ENCODE measurements at places on chromosomes 1 and 21. TPM values are rescaled to one million over a fixed set of nuclear protein-coding genes. Genes with fewer than 3 reads are reported as not detected.

GRCh38 chr1:107782217-107782845 is 182.6 kb downstream of the VAV3 start:
- peak; percentile 82 for DNase-seq

- DNase-seq = no peak
Observed at GRCh38 chr1:205045146-205045545, 2.1 kb downstream of the CNTN2 start.

DNA sequence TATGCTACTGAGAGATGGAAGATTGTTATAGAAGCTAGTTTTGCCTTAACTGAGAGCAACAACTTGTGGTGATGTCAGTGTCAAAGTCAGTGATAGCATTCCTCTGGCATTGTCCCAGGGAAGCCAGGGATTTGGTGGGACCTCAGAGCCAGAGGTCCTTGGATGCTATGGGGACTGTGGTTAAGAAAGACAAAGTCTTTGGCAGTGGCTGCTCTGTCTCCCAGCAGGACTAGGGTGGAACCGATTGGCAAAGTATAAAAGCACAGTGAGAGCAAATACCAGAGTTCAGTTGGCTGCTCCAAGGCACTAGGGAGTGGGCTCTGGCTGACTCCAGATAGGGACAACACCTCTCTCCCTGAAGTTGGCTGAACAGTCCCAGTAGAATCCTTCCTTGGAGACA is 104.8 kb downstream of the GDAP2 start:
- DNase-seq = no peak

GRCh38 chr1:119542492-119542946 is 35.5 kb downstream of the HSD3B1 start:
- DNase-seq = no peak

DNA sequence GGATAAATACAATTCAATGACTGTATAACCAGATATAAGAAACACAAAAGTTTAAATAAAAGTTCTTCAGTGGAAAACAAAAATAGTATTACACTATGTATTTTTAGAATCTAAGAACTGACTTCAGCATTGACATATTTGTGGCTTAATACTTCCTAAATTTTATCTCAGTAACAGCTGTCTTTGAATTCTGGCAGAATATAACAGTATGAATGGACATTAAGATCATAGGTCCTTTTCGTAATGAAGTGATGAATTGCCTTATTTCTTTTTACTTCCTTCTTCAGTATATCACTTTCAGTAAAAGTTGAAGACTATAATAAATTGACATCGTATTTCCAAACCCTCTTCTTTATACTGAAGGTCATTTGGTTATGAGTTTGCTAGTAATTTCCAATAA is 1030.0 kb downstream of the MRPL39 start:
- DNase-seq = no peak

DNA sequence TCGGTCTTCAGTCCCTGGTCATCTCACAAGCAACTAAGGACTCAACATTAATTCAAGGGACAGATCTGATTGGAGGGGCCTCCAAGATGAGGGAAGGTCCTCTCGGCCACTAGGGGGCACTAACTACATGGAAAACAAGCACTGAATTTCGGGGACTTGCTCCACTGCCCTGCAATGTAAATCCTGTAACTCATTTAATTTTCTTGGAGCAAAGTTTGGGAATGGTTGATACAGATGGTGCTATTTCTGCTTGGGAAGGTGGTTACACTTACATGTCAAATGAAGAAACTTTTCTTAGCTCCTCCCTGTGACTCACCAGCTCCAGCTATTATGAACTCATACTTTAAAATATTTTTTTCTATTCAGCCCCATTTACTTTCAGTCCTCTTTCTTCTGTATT is 97.4 kb upstream of the KCNJ15 start:
- peak; percentile 43 for DNase-seq

DNA sequence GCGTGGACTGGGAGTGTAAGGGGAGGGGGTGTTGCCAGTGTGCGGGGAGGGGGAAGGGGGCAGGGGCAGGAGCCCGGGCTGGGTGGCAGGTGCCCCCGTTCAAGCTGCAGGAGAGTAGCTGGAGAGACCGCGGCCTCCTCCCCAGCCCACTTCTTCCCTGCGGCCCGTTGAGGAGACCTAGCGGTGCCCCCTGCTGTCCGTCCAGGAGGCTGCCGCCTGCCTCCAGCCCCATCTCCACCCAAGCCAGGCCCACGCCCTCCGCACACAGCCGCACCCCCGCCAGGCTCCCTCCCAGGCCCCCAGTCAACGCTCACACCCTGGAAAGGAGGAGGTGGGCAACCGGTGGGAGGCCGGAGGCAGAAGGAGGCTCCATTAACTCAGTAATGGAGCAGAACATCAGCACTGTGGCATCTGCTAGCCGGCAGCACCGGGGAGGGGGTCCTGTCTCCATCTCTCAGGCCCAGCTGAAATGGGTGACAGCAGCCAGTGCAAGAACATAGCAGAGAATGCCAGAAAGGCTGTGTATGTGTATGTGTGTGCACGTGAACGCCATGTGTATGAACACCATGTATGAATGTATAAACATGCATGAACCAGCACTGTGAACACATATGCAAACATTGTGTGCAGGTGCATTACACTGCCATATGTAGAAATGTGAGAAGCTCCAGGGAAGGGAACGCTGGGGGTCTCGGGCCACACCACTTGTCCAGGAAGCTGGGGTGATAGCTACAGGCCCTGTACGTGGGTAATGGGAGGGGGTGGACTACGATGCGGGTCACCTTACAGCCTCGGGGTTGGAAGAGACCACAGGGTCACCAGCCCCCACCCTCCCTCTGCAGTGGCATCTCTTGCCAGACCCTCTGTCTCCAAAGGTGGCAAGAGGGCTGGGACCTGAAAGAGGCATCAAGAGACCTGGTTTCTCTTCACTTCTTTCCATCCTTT is 84.6 kb downstream of the SYT2 start:
- peak; percentile 48 for DNase-seq

- DNase-seq = peak; percentile 99
Observed at GRCh38 chr1:44807364-44808062, 362 bp upstream of the DYNLT4 start.

DNA sequence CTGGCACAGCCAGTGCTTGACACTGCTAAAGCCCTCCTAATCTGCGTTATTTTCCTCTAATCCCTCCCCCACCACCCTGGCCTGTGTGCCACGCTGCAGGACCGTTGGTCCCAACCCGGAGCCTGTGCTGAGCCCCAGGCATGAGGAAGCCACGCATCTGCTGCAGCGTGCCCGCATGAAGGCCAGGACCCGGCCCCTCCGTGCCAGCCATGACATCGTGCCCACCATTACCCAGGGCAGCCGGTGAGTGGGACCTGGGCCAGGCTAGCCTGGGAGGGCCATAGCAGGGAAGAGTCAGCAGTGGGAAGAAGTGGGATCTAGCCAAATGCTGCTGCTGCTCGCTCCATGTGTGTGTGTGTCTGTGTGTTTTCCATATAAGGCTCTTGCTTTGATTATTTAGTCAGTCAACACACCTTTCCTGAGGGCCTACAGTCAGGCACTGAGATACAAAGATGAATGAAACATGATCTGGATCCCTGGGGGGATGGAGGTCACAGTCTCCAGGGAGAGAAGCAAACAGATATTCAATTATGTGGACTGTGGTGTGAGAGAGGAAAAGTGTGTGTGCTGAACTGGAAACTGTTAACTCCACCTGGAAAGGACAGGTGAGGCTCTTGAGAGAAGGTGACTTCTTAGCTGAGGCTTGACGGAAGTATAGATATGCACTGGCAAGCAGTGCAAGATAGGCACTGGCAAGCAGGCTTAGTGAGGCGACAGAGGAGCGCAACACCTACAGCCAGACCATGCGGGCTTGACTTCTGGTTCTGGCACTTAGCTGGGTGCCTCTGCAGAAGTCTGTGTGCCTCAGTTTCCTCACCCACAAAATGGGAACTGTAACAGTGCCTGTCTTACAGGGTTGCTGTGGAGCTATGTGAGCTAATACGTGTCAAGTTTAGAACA is 15.9 kb downstream of the KIAA1614 start:
- no peak for DNase-seq

GRCh38 chr1:222064388-222065211 is 322.7 kb upstream of the DUSP10 start:
- DNase-seq = no peak

GRCh38 chr1:67535474-67535873 is 105.3 kb upstream of the SERBP1 start:
- peak; percentile 82 for DNase-seq

Gene PYHIN1
- total RNA-seq = not detected

Gene MYOM3
- 20.7 TPM for total RNA-seq

Gene TM2D1
- 30.9 TPM for total RNA-seq

Gene PRDM16
- not detected for total RNA-seq

Gene APP
- total RNA-seq = 163 TPM

Gene PTPN7
- total RNA-seq = 16.3 TPM

Gene RBM11
- total RNA-seq = not detected
